ENCODE measurements at places on chromosomes 1 and 21.

DNA sequence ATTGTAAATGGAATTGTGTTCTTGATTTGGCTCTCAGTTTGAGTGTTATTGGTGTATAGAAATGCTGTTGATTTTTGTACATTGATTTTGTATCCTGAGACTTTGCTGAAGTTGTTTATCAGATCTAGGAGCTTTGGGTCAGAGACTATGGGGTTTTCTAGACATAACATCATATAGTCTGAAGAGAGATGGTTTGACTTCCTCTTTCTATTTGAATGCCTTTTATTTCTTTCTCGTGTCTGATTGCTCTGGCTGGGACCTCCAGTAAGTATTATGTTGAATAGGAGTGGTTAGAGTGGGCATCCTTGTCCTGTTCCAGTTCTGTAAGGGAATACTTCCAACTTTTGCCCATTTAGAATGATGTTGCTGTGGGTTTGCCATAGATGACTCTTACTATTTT, 39.1 kb upstream of the ANGPTL1 start:
- no peak for DNase-seq

DNA sequence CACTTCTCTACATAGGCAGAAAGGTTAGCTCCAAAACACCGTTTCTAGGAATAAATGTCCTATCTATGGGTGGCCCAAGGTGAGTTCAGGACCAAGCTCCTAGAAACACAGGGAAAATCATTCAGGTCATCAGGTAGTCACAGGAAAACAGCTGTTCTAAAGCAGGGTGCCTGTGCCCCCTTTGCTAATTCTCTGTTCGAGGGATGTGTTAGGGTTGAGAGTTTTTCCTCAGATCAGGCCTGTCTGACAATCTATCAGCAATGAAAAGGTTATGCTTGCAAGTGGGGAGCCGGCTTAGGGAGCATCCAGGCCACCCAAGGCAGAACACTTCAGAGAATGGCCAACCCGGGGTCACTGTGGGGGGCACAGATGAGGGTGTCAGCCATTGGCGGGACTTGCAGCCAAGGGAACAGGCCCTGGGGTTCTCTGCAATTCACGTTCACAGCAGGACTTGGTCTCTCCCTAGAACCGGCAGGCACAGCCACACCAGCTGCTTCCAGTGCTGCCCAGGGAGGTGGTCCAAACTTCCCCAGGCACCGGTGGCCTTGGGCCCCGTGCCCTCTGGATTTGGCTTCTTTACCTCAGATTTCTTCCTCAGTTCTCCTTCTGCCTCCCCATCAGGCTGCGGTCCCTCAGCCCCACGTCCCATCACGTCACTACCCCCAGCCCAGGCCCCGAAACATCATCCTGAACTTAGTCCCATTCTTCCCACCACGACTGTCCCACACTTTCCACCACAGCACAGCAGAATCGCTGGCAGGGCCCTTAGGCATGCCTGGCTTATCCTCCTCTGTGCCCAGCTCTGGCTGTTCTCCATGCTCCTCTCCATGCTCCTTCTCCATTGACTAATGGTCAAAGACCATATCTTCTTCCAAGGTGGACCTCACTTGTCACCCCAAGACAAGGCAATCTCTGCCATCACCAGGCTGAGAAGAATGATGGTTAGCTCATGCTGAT, 11.0 kb downstream of the CD2 start:
- DNase-seq: no peak

DNA sequence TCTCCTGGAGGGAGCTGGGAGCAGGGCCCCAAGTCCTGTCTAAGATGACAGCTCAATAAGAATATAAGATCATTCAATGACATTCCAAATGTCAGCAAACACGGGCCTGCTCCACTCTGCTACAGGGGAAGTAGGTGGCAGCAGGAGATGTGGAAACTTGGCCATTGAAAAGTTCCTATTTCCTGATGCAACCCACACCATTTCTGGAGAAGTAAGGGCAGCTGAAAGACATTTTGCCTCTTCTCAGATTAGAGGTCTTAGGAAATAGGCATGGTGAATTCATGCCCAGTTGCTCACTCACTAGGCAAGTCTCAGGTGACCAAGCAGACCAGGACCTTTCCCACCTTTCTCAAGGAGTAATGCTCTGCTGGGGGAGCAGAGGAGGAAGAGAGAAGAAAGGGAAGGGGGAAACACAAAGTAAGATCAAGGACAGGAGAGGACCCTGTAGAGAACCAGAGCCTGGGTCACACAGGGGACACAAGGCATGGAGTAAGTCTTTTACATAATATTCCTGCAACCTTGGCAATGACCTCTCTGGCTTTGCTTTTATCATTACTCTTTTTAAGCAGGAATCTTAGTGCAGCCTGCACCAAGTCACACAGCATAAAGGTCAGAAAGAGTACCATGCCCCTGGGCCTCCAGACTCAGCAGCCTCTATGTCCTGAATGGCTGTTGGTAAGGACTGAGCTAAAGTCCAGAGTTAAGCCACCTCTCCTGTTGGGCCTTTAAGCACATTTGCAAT, 68.9 kb downstream of the DMAP1 start:
- no peak for DNase-seq

DNA sequence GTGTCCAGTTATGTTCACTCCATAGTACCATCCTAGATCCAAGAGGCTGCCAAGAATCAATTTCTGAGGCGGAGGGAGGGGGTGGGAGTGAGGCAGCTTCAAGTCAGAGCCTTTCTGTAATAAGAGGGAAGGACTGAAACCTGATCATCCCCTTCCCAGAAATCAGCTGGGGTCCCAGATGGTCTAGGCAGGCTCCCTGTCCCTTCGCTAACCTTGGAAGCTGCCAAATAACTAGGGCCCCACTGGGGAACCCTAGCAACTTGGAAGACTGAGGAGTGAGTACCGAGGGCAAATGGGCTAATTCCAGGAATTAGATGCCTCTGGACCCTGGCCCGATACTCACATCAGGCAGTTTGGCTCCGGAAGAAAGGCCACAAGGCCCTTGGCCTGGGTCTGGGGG, 113.3 kb downstream of the NAV1 start:
- DNase-seq: no peak

GRCh38 chr1:178869119-178869697, 1.7 kb downstream of the ANGPTL1 start:
- no peak for DNase-seq

GRCh38 chr1:63782982-63783381, 9.2 kb downstream of the ROR1 start:
- DNase-seq: no peak

DNA sequence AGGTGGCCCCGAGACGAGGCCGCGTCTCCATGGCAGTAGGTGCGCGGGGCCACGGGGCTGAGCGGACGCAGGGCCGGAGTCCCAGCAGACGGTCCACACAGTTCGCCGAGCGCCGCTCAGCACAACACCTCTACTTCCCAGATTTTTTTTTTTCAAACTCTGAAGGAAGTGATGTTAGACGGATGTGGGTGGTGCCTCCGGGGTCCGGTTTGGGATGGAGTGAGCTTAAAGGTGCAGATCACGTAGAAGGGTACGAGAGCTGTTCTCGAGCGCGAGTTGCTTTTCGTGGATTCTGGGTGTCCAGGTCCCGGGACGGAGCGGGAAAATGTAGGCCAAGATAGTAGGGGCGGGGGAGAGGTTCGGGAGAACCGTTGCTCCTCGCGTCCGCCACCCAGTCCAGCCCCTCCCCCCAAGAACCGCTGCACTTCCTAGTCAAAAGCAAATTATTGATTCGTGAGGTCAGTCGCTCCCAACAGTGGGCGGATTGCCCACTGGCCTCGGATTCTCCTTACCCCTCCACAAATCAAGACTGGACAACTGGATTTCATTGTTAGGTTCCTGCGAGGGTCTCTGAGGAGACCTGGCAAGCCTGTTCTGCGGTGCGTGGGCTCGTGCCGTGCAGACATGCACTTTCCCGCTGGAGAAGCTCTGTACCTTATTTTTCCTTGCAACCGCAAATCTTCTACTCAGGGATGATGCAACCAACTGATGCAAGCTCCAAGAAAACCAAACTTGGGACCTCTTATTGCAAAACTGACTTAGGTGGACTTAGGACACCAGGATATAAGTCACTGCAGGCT, at the start of gene TXNDC12:
TXNDC12 (minus strand) TSS at position 126 of the 800 bp plus-strand sequence; CDS start at position 31, 95 bp downstream.
- peak; percentile 91 for DNase-seq

GRCh38 chr1:174892016-174892415, 107.7 kb upstream of the CACYBP start:
- no peak for DNase-seq

DNA sequence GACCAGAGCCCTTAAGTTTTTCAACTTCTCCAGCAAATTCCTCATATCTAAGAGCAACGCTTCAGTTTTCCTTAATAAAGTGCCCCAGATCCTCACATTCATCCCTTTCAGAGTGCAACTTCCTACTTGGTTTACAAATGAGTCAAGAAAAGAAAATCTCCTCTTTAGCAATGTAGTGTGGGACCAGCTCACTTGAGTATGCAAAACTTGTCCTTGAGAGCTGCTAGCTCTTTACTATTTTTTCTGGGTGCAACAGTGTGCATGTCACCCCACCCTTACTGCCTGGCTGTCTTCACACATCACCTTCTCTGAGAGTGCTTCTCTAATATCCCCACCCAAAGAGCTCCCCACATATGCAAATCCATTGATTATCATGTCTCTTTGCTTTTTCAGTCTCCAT, 203.1 kb upstream of the CAMK1G start:
- no peak for DNase-seq

DNA sequence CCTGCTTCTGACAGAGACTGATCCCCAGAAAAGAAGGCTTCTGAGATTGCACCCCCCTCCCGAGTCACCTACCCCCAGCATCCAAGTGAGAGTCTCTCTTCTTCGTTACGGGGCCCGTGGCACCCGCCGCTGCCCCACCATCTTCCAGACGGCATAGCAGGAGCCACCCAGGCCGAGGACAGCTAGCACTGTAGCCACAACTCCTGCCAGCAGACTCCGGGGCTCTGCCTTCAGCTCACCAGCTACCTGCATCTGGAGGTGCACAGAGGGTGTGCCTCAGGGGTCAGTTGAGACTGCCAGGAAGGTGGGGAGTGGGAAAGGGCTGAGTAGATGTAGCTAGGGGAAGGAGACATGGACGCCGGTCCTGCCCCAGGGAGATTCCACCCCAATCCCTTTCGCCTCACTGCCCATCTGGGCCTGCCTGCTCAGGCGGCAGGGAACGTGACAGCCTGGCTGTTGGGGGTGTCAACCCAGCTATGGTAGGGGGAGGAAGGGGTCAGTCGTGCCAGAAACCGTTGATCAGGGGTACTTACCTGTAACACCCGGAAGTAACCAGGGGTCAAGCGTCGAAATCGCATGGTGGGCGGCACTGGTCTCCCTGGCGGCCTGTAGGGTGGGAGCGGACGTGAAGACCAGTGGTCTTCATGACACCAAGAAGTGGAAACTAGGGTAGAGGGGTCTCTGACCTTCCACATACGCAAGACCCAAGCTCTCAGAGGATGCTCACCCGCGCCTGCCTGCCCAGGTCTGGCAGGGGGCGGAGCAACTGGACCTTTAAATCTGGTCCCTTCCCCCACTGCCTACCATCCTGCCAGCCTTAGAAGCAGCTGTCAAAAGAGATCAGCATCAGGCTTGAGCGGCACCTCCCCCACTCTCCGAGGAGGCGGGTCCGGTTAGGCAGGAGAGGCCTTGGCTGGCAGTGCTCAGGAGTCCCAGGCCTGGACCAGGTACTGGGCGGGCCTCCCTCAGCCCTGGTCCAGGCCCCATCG, at the start of gene ZNF593OS:
ZNF593OS (minus strand) TSS at position 749 of the 989 bp plus-strand sequence; CDS start at position 578, 171 bp downstream.
- DNase-seq: no peak

- DNase-seq: no peak
These were observed 56.0 kb downstream of the CLIC6 start for GRCh38 chr21:34724857-34725195.

- DNase-seq: no peak
These were observed 998.0 kb upstream of the B3GALT2 start for GRCh38 chr1:194184425-194184824.

DNA sequence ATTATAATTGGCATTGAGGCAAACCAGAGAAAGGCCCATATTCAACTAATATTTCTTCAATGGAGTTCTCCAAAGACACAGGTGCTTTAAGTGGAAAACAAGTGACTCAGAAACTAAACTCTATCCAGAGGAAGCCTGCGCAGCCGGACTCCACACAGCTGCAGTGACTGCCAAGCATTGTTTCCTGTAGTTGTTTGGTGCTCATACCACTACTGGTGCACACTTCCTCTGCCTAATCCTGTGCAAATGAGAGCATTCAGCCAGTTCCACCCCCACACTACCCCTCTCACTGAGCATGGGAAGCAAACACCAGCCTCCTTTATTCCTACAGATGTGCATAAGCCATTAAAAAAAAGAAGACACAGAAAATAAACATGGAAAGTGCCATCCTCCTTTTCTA, 102.9 kb downstream of the VAV3 start:
- no peak for DNase-seq

GRCh38 chr1:12406211-12407021, 176.6 kb downstream of the VPS13D start:
- no peak for DNase-seq

DNA sequence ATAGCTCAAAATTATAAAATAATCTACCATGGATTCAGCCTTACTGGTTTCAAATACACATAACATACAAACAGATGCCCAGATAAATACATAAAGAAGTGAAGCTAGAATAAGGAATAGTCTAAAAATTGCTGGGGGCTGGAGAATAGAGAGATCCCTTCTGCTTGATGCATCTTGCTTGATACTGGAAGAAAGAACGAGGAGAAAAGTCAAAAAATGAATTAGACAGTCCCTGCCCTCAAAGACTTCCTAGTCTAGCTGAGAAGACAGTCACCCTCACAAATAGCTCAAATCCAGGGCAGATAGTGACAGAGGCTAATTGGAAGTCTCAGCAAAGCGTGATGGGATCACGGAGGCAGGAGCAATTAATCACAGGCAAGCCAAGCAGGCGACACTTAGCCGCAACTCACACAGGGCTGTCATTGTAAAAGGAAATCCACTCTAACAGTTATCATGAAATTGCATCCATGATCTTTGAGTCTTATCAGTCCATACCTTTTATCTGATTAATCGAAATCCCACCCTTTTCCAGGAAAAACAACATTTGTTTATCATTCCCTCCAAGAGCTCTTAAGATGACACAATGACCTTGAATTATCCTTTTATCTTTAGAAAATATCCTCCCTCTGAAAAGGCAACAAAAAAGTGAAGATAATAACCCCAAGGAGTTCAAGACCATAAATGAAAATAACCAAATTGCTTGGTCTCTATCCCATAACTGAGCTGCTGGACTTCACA, 59.7 kb upstream of the TIAM1 start:
- DNase-seq: no peak

- no peak for DNase-seq
These were observed 1.2 kb upstream of the ADPRS start for GRCh38 chr1:36087233-36088123.

DNA sequence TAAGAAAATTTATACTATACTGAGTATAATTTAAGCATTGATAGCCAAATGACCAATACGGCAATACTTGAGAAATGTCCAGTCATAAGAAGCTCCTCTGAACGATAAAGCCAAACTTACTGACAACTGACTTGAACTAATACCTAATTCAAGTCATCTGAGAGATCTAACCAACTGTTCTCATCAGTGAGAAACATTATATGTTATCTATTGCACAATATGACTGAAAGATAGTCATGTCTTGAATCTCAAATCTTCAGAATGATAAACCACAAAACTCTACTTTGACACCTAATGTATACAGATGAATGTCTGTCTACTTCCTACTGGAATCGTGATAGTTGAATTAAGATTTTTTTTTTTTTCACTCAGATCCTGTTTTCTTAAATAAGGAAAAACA, 39.0 kb downstream of the APP start:
- DNase-seq: no peak
